Body of pancreas (tissue), 4 donors: ENCODE measurements at places on chromosomes 4 and X. TPM values are rescaled to one million over a fixed set of nuclear protein-coding genes. Genes with fewer than 3 reads are reported as not detected.
A peak's percentile ranks its signal among the peaks of the same experiment; 100 is the strongest.

- no peak for DNase-seq
Measured at GRCh38 chr4:183300655-183301054, 19.4 kb downstream of the CLDN22 start.

DNA sequence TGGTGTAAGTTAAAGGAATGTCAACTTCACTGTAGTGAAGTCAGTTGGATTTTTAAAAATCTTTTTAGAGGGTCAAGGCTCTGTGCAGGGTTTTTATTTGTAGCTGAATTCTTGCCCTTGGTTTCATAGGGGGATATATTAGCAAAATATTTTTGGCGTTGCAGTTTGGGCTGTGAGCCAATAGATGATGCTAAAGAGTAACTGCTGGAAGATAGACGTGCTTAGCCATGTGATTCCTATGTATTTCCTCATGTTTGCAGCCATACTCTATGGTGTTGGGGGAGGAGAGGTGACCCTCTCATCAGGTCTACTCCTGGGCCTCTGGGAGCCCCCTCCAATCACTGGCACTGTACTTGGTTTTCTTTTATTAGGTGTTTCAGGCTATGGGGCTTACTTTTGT lies 246.7 kb upstream of the ARHGAP24 start:
- DNase-seq = no peak

The GRPR gene
- total RNA-seq = 5.6 TPM

GRCh38 chrX:123267220-123267619 lies 83.1 kb downstream of the GRIA3 start:
- DNase-seq = no peak

GRCh38 chr4:1030031-1030430 lies 18.6 kb downstream of the FGFRL1 start:
- DNase-seq = no peak

The FAM47E gene
- 10.1 TPM for total RNA-seq

The NUP62CL gene
- total RNA-seq = 3.3 TPM

DNA sequence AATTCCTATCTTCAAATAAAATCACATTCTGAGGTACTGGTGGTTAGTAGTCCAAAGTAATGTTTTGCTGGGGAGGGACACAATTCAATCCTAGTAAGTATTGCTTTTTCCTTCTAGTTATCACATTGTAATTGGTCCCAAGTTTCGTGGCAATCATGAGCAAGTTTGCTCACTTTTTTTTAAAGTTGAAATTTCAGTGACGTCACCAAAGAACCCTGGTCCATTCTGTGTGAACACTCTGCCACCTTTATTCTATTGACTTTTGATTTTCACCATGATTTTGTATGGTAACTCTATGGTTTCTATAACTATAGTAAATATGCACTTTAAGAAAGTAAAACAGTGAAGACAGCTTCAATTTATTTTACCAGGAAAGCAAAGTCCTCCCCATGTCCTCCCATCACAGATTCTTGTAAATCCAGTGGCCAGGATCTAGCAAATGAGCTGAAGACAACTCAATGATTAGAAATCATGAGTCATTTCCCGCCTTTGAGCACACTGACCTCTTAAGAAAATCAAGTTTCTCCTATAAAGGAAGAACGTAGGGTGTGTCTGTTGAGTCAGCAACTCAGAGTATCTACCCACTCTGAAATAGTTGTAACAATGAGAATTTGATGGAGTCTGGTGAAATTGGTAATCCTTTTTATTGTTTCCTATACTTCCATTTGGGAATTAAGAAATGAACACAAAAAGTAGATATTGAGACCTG lies 1306.6 kb upstream of the PABPC4L start:
- DNase-seq = no peak

The DNAAF6 gene
- not detected for total RNA-seq

DNA sequence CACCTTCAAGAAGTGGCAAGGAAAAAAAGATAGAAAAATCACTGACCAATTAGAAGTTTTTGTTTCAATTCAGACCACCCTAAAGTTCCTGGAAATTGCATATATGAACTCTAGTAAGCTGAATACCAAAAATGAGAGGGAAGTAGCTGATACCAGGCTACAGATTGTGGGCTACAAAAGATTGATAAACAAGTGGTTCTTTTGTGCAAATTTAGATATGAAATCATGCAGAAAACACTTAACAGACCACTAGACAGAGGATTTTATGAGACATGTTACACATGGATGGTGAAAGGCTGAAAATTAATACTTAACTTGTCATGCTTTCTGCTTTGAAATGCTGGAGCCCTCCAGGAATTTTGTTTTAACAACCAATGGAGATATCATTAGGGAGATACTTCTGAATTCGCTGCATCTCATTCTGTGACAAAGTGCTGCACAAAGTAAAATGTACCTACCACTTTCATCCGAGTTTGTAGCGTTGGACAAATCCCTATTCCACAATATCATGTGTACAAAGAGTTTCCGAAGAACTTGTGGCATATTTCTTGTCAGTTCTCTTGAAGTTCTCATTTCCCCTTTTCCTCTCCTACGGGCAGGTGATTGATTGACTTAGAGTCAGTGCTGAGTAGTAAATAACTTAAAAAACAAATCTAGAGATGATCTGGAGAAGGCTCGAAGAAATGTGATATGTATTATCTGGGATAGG lies 235.0 kb downstream of the PALLD start:
- no peak for DNase-seq

DNA sequence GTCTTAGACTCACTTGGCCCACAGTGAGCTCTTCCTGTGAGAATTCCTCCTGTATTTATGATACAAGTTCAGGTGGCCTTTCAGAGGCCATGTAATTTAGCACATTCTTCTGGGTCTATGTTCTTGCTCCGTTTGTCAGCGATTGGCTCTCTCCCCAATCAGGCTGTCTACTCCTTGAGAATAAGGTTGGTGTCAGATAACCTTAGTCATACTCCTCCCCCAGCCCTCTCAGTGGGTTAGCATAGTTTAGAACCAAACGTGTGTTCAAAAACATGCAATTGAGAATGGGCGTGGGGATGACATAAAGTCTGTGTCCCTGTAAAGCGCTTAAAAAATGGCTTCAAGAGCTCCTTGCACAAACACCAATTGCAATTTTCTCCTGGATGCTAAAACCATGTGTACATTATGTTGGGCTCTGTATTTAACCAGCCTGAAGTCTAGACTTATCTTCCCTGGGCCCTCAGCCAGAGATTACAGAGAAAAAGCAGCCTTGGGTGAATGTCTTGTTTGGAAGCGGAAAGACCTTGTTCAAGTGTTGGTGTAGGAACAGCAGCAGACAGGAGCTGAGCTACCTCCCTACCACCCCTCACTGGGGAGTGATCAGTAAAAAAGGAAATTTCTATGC lies 9.9 kb upstream of the CT47C1 start:
- DNase-seq = peak; percentile 13

GRCh38 chrX:138929926-138930582 lies 218.5 kb upstream of the FGF13 start:
- DNase-seq = no peak

The SPATA18 gene
- 4.0 TPM for total RNA-seq

The APEX2 gene
- 4.3 TPM for total RNA-seq

DNA sequence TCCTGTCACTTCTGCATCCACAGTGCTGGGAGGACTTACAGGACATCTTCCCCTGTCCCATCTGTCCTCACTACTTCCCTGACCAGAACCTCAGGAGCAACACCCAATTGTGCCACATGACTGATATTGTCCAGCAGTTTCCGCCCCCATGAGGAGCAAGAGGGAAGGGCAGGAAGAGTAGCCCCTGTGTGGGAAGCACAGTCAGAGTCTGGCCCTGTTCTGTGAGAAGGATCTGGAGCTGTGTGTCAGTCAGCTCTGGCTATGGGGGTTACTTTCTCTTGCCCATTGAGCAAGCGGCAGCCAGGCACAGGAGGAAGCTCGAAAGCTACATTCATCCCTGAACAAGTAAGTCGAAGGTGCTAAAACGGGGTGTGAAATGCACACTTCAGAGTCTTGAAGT lies 14.8 kb upstream of the TRIM60 start:
- no peak for DNase-seq

The RHOXF2 gene
- not detected for total RNA-seq

The DKK2 gene
- total RNA-seq = 0.52 TPM

The PNCK gene
- total RNA-seq = not detected

DNA sequence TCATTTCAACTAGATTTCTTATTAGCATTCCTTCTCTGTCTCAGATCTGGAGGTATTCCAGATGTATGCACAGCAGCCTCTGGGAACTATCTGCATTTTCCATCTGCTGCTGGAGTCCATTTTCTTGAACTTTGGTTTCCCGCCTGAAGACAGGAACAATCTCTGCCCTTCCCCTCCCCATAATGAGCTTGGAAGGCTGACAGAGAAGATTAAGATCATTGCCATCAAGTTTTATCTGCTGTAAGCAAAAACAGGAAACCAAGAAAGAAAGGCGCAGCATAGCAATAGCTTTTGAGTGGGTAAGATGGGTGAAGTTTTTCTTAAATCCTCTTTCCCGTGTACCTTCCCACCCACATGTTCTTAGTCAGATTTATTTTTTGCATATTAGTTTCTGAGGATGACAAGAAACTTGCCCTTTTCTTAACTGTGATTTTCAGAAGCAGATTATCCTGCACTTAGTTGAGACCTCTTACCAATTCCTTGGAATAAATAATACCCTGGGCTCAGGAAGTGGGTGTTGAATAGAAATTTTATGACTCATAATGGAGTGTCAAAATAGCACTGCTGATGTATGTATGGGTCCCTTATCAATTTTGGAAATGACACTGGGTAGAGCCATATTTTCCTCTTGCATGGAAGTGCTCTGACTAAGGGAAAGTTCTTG lies 78.3 kb downstream of the CT47B1 start:
- no peak for DNase-seq

- DNase-seq = no peak
Measured at GRCh38 chrX:145729635-145730034, 88.0 kb upstream of the SLITRK2 start.

DNA sequence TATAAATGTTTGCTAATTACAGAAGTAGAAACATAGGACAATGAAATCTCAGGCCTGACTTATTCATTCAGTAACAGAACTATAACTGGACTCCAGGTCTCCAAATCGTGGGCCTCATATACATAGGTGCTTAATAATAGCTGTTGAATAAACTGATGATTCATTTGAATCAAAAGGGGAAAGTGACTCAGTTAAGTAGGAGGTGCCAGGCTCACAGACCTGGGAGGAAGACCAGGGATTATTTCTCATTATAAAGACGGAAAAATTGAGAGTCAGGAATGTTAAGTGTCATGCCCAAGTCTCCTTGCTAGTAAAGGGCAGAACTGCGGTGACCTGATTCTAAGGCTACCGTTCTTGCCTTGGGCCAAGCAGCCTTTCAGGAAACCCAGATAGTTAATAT lies 131.5 kb downstream of the HS3ST1 start:
- DNase-seq = no peak

- DNase-seq = no peak
Measured at GRCh38 chrX:68912113-68912512, 83.3 kb downstream of the EFNB1 start.

DNA sequence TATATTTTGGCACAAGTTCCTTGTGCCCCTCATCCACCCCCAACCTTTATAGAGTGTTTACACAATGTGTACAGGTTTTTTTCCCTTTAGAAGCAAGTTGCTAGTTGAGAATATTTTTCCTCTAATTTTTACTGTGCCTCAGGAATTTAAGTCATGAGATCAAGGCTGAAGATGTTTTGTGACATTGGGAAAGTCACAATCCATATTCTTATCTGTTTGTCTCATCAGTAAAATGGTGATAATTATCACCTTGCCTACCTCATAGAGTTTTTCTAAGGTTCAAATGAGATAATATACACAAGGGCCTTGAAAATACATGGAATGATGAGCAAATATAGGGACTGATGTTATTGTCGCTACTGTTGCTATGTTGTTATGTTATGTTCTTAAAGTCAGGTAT lies 109.6 kb upstream of the DIAPH2 start:
- no peak for DNase-seq

GRCh38 chr4:160745126-160745525 lies 1418.7 kb downstream of the FSTL5 start:
- no peak for DNase-seq

The LEF1 gene
- 1.6 TPM for total RNA-seq

GRCh38 chrX:106484233-106484632 lies 127.5 kb upstream of the RADX start:
- no peak for DNase-seq

- no peak for DNase-seq
Measured at GRCh38 chr4:43776371-43776770, 672.2 kb downstream of the KCTD8 start.

The F11 gene
- total RNA-seq = 53.1 TPM

GRCh38 chr4:10639664-10640063 lies 44.9 kb downstream of the CLNK start:
- no peak for DNase-seq

DNA sequence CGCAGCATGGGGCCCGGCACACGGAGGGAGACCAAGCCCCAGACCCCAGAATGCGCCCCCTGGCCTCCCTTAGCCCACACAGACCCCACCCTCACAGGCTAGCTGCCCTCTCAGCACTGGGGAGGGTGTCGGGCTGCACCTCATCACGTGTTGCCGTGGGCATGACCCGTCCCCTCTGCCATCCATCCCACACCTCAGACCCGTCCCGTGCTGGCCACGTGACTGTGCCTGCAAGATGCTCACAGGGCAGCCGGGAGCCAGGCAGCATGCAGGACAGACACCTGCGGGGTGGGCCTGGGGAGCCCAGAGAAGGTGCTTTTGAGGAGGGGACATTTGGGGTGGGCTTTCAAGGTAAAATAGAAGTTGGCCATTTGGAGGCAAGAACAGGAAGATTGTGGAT lies 4.8 kb downstream of the MSANTD1 start:
- DNase-seq = no peak

DNA sequence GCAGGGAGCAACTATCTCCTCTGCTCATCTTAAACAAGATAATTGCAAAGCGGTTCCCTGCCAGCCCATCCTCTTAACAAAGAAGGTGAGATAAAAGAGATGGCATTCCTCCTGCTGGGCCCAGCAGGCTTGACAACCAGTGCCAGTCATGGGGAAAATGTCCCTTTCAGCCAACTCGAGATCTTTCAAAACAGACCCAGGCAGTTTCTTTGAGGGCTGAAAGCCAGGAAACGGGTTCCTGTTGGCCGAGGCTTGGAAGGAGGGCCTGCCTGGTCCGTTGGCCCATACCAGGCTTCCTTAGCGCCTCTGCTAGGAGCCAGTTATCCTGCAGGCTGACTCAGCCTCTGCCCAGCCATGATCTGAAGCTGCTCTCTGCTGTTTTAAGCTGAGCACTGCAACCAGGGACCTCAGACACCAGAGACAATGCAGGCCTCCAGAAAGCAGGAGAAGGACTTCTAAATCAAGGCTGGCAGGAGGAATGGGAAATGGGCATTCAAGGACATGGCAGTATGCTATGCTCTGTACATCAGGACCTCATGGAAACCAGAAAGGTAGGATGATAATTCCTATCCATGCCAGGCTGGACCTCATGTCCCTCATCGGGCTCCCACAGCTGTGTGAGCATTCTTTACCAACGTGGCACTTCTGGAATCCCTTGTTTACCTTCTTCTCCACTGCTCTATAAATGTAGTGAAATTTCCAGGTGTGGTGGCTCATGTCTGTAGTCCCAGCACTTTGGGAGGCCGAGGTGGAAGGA lies 42.4 kb upstream of the SLC2A9 start:
- DNase-seq = peak; percentile 54

GRCh38 chrX:107750263-107750662 lies 25.3 kb downstream of the TSC22D3 start:
- DNase-seq = no peak
